Memory B cell (primary cell): ENCODE measurements at places on chromosomes 2 and 18.

DNA sequence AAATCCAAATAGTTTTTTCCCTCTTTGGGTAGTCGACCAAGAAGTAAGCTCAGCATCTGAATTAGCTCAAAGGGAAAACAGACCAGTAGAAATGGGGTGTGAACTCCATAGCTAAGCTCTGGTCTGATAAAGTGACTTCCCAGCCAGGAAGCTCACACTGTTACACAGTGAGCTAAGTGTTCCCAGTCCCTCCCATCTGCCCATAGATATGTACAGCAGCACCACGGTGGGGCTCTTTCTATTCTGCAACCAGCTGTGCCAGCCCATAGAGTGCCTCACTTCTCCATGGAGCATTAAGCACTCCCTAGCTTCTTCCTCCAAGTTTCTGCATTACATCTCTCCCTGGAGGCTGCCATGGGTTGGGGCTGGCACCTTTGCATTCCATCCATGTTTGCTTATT, 27.6 kb upstream of the NEMP2 start:
- DNase-seq: no peak
- H3K27me3 ChIP-seq: no peaks in the 10 kb centered on the region
- no peak overlapping the region for H3K4me3 ChIP-seq
- H3K36me3 ChIP-seq: peaks cover 1% of the 10 kb centered on the region
- H3K27ac ChIP-seq: no peak overlapping the region
- peaks cover 3% of the 10 kb centered on the region for H3K4me1 ChIP-seq

GRCh38 chr2:48092846-48093803, 186.8 kb upstream of the FBXO11 start:
- no peak overlapping the region for H3K27ac ChIP-seq
- DNase-seq: no peak
- no peak overlapping the region for H3K4me3 ChIP-seq
- peaks cover 2% of the 10 kb centered on the region for H3K36me3 ChIP-seq
- peaks cover 11% of the 10 kb centered on the region for H3K27me3 ChIP-seq

DNA sequence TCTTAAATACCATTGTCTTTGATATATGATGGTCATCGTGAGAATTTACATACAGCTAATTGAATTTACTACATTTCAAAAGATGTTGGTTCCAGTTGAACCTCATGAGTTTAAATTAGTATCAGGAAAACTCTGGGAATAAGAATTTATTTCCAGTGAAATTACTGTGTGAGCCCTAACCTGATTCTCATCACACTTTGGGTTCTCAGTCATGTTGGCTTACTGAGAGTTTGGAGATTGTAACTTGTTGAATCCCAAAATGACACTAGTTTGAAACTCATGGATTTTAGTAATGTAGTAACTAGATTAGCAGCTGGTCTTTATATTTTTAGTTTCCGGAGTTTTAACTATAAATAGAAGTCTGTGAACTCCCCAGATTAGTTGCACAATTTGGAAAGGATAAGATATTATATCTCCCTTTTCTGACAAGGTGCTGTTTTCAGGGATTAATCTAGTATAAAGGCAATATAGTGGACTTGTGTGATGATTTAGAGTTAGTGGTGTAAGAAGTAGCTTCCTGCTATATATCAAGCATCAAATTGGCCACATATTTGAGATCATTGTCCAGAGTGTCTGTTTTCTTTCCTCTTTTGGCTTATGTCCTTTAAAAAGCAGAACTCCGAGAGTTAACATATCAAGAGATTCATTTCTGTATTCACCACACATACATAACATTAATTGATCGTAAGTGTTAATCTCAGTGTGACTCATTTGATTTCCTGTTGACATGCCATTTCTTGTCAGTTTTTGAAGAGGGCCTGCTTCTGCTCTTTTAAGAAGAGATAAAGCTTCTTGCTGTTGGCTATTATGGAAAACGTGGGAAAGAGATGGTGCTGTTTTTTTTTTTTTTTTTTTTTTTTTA, 15.7 kb downstream of the NDUFV2 start:
- peak overlapping the region; percentile 91 for H3K27ac ChIP-seq
- H3K27me3 ChIP-seq: no peaks in the 10 kb centered on the region
- peaks cover 39% of the 10 kb centered on the region for H3K4me1 ChIP-seq
- peak overlapping the region; percentile 63 for H3K4me3 ChIP-seq
- no peak for DNase-seq

- DNase-seq: no peak
- H3K27me3 ChIP-seq: no peaks in the 10 kb centered on the region
- peaks cover 10% of the 10 kb centered on the region for H3K36me3 ChIP-seq
- no peak overlapping the region for H3K4me3 ChIP-seq
- no peak overlapping the region for H3K27ac ChIP-seq
- no peaks in the 10 kb centered on the region for H3K4me1 ChIP-seq
Observed at GRCh38 chr2:241466230-241466629, 42.2 kb downstream of the STK25 start.

- H3K36me3 ChIP-seq: no peaks in the 10 kb centered on the region
- no peak for DNase-seq
- no peak overlapping the region for H3K4me3 ChIP-seq
- H3K4me1 ChIP-seq: no peaks in the 10 kb centered on the region
Observed at GRCh38 chr18:65288908-65289307, 461.9 kb upstream of the CDH7 start.

- H3K36me3 ChIP-seq: peaks cover 30% of the 10 kb centered on the region
- peak overlapping the region; percentile 80 for H3K27ac ChIP-seq
- peaks cover 16% of the 10 kb centered on the region for H3K4me1 ChIP-seq
- no peak overlapping the region for H3K4me3 ChIP-seq
Observed at GRCh38 chr2:230794497-230794896, 70.2 kb upstream of the ITM2C start.
